ENCODE measurements at places on chromosomes 6 and 20. TPM values are rescaled to one million over a fixed set of nuclear protein-coding genes. Genes with fewer than 3 reads are reported as not detected.

DNA sequence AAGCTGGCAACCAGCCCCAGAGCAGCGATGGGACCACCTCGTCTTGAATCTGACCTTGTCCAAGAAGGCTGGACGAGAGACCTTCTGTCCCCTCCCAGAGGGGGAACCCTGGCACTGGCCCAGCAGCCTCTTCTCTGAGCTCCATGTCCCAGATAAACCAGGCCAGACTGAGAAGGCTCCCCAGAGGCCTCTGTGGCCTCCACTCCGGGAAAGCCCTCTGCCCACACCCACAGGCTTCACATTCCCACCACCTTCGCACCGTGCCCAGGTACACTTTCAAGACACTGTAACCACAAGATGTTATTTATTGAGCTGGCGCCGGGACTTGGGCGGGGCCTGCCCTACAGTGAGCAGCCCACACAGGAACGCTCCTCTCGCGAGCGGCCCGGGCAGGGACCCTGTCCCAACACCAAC, 33.2 kb downstream of the ADA start:
- DNase-seq, result no peak

- DNase-seq, result no peak
Measured at GRCh38 chr6:14292119-14292518, 174.5 kb downstream of the CD83 start.

- DNase-seq, result no peak
Measured at GRCh38 chr6:150203871-150204545, 61.2 kb downstream of the PPP1R14C start.

DNA sequence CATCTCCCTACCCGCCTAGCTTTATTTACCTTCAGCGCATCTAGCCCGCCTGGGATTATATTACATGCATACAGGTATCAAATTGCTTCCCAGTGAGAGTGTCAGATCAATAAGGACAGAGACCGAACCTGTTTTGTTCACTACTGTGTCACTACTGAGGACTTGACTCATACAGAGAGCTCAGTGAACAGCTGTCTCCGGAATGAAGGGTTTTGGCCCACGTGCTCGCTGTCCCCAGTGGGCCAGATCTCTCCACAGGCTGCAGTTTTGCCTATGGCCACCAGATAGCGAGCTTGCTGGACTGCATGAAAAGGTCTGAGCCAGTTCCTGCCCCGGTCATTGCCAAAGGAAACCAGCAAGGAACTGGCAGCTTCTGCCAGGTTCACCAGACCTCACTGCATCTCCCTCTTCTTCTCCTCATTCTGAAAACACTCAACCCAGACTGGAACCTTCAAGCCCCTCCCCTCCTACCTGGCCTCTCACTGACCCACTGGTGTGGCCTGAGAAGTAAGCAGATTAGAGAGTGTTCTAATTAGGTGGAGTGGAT, 150.8 kb downstream of the ZMYND8 start:
- DNase-seq, result peak; percentile 19

DNA sequence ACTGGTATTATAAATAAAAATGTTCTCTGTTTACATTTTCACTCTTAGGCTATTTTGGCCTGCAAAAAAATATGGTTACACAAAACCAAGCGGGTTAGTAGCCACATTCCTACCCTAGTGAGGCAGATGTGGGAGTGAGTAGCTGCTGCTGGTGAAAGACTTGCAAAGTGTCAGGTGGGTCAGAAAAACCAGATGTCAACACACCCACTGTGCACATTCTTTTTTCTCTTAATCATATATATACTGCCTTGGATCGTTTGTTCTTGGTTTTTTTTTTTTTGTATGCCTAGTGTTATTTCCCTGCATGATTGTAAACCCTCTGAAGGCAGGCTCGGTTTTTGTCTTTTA, 68.0 kb upstream of the TFB1M start:
- no peak for DNase-seq

- DNase-seq, result no peak
Measured at GRCh38 chr6:138503881-138504680, 4.8 kb upstream of the NHSL1 start.

DNA sequence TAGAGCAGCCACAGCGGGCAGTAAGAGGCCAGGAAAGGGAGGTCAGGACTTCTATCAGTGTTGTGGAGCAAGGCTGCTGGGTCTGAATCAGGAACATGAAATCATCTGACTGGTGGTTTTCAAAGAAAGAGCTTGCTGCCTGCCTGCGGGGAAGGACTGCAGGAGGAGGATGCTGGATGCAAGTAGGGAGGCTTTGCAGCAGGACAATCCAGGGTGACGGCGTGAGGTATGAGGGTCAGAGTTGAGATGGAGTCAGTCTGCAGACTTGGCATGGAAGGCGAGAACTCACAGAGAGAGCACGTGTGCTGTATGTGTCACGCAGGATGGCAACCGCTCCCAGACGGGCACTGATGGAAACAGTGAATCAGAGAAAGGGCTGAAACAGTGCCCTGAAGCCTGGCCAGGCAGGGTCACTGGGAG, 59.2 kb upstream of the CD93 start:
- DNase-seq, result no peak

DNA sequence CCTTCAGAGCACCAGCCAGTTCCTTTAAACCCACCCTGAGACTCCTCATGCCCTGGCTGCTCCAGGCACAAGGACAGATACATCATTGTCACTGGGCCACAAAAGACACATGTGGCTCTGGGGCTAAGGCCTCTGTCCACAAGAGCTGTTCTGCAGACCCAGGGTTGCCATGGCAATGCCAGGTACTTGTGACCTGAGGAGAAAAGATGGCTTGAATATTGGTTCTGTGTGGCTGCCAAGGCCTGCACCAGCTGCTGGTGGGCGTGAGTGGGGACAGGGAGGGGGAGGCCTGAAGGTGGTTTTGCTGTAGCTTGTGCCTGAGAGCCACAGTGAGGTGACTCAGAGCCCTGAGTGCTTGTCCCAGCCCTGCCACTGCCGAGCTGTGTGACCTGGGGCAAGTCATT, 31.8 kb downstream of the SAYSD1 start:
- no peak for DNase-seq

DNA sequence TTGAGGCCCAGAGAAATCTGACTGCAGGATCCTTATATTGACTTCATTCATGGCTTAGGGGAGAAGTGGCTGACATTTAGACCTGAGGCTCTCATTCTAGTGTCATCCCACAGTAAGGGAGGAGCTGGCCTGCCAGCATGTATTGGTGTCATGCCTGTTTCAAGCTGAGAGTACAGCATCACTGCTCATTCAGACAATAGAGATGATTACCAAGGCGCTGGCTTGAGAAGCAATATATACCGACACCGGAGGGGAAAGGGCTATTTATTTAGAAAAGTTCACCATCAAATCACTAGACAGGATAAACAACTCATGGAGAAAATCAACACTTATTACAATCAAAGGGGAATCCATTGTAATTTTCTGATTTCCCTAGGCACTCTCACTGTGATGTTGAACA, 84.4 kb upstream of the HDAC2 start:
- no peak for DNase-seq

GRCh38 chr20:2800521-2801285, at the start of gene CPXM1:
Gene CPXM1, minus strand, starts transcription at chr20:2800627. Its CDS starts 55 bp downstream, at chr20:2800572.
- peak; percentile 65 for DNase-seq

DNA sequence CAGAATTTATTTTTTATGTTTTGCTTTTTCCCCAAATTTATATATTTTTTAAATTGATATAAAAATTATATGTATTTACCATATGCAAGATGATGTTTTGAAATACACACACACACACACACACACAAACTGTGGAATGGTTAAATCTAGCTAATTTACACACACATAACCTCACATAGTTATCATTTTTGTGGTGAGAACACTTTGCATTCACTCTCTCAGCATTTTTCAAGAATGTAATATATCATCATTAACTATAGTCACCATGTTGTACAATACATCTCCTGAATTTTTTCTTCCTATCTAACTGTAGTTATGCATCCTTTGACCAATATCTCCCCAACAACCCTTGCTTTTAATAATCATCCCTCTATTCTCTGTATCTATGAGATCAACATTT, 52.2 kb downstream of the GFRAL start:
- DNase-seq, result no peak

GRCh38 chr6:154907291-154907690, 87.8 kb upstream of the TIAM2 start:
- no peak for DNase-seq

GRCh38 chr6:76072562-76072961, at the start of gene IMPG1:
Gene IMPG1, minus strand, starts transcription at chr6:76072662. Its CDS starts 174 bp downstream, at chr6:76072488.
- no peak for DNase-seq

- DNase-seq, result no peak
Measured at GRCh38 chr6:28910901-28911690, 12.7 kb downstream of the TRIM27 start.

DNA sequence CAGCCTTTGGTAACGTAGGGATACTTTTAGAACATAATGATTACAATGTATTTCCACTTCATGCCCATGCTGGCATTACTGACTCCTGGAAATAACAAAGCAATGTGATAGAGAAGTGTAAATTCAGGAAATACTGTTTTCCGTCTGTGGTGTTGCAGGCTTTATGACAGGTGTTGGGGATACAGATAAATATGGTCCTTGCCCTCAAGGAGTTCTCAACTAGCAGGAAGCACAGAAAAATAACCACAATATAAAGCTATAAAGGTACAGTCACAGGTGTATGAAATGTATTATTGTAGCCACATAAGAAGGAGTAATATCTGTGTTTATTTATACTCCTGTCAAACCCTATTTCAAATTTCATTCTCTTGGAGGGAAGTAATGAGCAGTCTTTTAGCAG, 12.9 kb upstream of the LAMP5 start:
- DNase-seq, result no peak

DNA sequence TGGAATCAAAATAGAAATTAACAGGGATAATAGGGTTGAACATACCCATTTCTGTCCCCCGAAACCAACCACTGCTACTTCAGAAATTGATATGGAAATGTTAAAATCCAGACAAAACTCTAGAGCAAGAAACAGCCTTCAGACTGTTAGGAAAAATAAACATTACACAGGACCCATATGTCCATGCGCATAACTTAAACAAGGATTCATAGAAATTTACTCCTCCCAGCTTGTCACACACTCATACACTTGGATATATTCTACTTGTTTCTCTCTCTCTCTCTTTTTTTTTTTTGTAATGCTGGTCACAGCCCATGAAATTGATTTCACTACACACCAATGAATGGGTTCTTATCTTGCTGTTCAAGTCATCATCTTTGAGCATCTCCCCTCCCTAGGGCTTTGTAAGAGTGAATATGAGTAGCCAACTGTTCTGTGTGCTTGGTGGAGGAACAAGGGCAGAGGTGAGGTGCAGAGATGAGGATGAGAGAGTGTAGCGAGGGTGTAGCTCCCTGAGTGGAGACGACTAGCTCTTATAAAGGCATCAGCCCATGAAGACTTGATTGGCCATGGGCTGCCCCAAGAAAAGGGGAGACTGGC, 61.8 kb upstream of the MLN start:
- no peak for DNase-seq

DNA sequence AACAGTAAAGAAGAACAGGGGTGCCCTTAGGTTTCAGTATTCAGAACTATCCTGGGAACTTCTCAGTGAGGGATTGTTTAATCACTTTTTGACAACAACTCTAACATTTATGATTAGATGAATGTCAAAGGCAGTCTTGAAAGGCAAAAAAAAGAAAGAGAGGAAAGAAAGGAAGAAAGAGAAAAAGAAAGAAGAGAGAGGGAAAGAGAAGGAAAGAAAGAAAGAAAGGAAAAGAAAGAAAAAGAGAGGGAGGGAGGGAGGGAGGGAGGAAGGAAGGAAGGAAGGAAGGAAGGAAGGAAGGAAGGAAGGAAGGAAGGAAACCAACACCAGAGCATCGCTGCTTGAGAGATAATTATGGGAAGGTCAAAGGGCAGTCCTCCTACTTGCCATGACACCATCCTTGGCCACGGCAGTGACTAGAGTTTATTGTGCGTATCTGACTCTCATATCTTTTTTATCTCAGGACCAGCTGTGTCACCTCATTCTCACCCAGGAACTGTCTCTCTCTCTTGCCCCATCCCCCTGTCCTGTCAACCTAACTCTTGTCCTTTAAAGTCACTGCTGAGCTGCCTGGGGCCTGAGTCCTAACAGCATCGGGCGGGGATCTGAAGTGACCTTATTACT, 96.8 kb upstream of the ATXN1 start:
- peak; percentile 60 for DNase-seq

RIPOR3 gene
- 8.0 TPM for polyA plus RNA-seq

CGA gene
- not detected for polyA plus RNA-seq

ITCH gene
- polyA plus RNA-seq, result 48.7 TPM

PKHD1 gene
- polyA plus RNA-seq, result 35.8 TPM

PRL gene
- polyA plus RNA-seq, result 0.06 TPM

MAS1 gene
- 0.03 TPM for polyA plus RNA-seq

ECI2 gene
- polyA plus RNA-seq, result 104 TPM

NOX3 gene
- 2.7 TPM for polyA plus RNA-seq
